M059J (cell line): ENCODE measurements at places on chromosomes 1 and 21. TPM values are rescaled to one million over a fixed set of nuclear protein-coding genes. Genes with fewer than 3 reads are reported as not detected.

GRCh38 chr1:117392771-117393170 lies 25.5 kb downstream of the MAN1A2 start:
- no peak for DNase-seq

DNA sequence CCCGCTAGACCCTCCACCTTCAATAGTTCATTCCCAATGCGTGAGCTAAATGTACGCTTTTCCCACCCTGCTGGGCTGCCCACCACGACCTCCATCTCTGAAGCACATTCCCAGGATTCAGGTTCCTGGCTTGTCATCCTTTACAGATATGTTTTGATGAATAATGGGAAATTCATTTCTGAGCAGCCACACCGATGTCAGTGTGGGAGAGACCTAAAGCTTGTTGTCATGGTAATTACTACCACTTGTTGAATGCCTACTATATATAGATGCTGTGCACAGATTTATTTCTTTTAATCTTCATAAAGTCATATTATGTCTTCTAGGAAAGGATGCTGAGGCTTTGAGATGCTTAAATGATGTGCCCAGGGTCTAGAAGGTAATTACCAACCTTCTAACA lies 8.0 kb downstream of the RCSD1 start:
- DNase-seq = no peak

DNA sequence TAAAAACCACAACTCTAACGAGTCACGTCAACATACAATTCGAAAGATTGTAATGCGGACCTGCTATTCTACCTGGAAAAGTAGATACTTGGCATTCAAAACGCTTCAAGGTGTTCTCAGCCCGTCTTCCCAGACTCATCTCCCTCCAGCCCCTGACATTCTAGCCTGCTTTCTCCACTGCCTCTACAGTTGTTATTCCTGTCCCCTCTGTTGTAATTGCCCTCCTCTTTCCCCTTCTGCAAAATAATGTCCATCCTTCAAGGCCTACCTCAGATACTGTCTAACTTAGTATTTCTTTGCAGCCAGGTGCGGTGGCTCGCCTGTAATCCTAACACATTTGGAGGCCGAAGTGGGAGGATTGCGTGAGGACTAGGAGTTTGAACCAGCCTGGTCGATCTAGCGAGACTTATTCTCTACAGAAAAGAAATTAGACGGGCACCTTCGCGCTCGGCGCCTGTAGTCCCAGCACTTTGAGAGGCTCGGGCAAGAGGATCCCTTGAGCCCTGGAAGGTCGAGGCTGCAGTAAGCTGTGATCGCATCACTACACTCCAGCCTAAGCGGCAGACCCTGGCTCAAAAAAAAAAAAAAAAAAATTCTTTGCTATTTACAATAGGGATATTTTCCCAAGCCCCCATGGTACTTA lies 756 bp upstream of the RBM34 start:
- DNase-seq = no peak

DNA sequence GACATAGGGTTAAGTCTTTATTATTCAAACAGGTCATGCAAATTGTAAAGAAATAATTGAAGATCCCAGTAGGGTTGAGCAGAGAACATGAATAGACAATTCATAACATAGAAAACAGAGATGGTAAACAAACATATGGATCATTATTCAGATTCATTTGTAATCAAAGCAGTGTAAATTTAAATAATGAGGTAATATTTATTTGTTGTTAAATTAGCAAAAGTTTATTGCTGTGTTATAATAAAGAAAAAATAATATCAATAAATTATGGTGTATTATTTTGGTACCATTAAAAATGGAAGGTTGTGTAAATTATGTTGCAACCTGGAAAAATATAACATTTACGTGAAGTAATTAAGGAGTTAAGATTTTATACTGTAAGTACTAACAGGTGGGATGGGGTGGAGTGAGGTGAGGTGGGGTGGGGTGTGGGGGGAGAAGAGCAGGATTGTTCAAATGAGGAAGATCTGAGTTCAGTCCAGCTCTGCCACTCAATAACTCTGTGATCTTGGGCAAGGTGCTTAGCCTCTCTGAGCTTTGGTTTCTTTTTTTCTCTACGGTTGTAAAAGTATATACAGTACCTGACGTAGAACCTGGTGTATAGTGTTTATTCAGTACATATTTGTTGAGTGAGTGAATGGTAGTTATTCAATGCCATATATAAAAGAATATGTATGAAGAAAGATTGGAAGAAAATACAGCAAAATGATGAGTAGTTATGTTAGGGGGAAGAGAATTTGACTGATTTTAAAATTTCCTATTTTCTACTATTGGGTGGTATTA lies 140.3 kb upstream of the KIF26B start:
- no peak for DNase-seq

DNA sequence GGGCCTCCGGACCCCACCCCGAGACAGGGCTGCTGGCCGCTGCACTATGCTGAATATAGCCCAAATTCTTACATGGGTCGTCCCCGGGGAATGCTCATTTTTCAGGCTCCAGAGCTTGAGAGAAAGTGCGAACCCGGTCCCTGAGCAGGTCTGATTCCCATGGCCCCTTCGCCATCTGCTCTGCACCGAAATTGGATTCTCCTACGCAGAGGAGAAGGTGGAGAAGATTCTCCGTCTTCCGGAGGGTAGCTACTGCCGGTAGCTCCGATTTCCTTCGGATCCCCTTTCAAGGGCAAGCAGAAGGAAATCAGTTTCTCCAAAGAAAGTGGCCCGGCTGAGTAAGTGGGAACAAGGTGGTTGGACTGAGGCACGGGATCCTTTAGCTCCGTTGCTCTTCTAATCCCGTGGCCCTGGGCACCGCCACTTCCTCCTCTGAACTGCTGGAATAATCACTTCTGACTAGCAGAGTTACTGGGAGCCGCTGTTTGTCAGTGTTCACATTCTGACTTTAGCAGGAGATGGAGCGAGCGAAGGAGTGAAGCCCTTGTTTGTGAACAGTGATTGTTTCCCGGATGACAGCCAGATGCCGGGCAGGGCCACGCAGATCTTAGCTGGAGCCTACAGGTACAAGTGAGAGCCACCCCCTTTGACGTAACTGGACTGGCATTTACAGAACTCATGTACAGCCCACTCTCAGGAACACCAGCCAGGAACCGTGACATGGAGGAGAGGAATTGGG lies 1.1 kb upstream of the ZNF496 start:
- DNase-seq = no peak

The CCDC185 gene
- total RNA-seq = not detected in 2 replicates

The OR2T33 gene
- total RNA-seq = not detected in 2 replicates
